ENCODE measurements at places on chromosomes 1 and 21.

DNA sequence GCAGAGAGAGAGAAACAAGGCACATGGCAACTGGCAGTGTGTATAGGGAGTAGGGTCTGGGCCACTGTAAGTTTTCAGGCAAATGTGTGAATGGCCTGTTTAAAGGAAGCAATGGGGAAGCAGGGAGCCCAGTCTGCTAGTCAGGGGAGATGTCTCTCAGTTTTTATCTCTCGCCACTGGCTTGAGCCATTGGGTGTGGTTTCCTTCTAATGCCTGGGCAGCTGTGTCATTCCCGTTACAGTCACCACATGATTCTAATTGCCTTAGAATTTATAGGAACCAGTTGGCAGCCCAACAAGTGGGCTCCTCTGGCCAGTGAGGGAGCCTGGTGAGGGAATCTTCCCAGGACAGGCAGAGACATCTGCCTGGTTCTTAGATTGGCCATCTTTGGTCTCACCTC is 182.4 kb downstream of the DISC1 start:
- DNase-seq = peak; percentile 92

DNA sequence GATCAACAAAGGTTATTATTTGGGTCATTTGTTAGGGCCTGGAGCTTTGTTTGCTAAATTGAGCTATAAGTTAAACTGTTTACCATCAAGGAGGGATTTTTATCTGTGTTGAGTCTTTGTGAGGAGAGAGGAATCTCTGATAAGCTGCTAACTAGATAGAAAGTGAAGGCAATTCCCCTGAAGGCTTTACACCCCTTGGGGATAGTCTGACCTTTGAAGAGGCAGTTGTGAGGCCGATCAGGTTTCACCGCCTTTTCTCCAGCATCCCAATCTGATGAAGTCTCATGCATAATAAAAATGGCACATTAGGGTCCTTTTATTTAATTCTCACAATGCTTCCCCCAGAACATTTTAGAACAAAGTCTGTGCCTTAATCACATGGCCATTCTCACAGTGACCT is 21.8 kb downstream of the C1orf21 start:
- DNase-seq = no peak

DNA sequence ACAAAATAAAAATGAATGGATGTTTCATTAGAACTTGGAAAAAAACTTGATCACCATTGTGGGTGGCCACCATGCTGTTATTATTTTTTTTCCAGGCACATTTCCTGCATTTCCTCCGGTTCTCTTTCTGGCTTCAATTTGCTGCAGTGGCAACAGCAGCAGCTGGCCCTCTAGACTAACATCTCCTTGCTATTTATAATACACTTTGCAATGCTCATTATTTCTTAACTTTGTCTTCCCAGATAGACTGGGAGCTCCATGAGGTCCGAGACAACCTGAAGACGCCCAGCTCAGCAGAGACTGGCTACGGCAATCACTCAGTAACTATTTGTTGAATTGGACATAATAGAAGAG is 53.4 kb upstream of the ATP5PO start:
- no peak for DNase-seq

GRCh38 chr1:73813716-73814115 is 384.3 kb downstream of the LRRIQ3 start:
- no peak for DNase-seq

GRCh38 chr1:99727575-99728185 is 38.8 kb downstream of the FRRS1 start:
- no peak for DNase-seq

- no peak for DNase-seq
Measured at GRCh38 chr1:67969446-67969845, 81.0 kb downstream of the DIRAS3 start.

DNA sequence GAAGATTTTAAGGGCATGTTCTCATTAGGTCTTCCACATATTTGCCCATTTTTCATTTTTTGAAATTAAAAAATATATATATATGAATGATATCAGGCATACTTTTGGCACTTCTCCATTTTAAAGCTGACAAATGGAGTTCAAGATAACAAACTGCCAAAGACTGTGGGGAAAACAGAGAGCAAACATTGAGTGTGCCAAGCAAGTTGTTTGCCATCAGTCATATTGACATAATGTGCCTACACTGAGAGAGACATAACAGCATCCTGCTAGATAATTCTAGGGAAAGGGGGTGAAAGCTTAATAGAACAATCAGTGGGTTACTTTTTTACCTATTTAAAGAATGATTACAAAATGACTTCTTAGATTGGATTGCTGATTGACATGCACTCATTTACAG is 529.4 kb upstream of the CXADR start:
- DNase-seq = peak; percentile 22

- no peak for DNase-seq
Measured at GRCh38 chr1:58390091-58390490, 156.4 kb downstream of the OMA1 start.

GRCh38 chr1:209839875-209840546 is 12.2 kb downstream of the UTP25 start:
- no peak for DNase-seq

DNA sequence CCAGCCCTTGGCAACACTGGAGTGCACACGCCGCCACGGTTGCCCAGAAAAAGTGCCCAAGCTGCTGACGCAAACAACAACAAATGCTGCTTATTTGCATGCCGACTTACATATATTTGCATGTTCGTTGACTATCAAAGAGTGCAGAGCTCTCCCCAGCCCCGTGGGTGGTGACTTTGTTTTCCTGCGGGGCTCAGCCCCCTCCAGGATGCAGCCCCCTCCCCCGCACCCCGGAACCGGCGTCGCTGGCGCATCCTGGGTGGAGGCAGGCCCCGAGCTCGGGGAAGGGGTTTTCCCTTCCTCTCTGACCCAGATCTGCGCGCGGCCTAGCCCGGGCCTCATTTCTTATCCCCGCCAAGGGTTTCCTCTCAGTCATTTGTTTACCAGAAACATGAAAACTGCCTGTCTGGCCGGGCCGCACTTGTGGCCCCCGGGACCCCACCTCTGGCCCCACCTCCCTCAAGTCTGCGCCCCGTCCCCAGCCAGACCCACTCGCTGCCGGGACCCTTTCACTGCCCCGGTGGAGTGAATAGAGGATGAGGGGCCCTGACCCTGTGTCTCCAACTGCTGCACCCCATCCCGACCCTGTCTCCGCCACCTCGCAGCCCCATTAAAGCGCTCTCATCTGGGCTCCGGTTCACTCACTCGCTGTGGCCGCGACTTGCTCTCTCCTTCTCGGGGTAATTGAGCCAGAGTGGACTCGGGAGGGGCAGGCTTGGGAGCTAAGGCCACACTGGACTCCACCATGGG is 5.5 kb downstream of the TNFRSF25 start:
- no peak for DNase-seq

- DNase-seq = no peak
Measured at GRCh38 chr21:33767236-33767635, 124.9 kb downstream of the ITSN1 start.

DNA sequence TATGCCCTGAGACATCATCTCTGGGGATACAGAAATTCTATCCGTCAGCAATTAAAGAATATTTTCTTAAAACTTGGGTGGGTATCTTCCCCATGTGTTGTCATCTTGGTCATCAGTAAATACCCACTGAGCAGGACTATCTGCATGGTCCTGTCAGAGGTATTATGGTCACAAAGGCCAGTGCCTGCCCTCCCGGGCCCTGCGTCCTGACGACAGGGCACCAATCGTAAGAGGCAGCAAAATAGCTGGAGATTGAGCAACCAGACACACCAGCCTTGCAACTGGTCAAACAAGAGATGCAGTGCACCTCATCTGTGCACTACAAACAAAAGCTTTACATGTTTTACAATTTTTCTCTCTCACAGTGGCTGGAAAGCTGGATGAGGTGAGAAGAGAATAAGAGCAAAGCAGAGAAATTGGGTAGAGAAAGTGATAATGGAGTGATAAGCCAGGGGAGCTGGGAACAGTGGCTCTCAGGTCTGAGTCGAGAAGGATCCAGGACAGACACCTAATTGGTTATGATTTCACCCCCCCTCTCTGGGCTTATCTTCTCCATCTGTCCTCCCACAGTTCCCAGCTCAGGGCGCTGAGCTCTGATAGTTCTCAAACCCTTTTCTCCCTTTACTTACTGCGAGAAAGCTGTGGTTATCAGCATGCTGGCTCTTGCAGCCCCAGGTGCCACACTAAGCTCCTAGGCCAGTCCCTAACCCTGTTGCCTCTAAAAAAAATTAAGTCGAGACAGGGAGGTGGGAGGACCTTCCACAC is 8.8 kb upstream of the SRP9 start:
- no peak for DNase-seq

GRCh38 chr1:186740324-186740723 is 60.1 kb upstream of the PTGS2 start:
- DNase-seq = no peak

GRCh38 chr1:193741228-193741627 is 554.8 kb upstream of the B3GALT2 start:
- DNase-seq = no peak

DNA sequence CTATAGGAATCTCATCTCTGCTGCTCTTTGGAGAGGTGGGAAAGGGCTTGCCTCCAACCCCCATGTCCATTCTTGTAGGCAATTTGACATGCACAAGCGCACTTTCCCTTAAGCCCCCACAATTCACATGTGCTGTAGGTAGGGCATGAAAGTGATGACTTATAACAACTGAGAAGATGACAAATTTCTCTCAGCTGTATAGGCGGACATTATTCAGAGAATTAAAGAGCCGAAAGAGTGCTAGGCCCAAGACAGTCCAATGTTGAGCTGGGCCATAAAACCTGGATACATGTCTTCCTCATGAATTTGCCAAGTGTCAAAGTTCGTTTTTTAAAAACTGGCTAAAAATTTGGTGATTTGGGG is 106.3 kb upstream of the LYPLAL1 start:
- no peak for DNase-seq

DNA sequence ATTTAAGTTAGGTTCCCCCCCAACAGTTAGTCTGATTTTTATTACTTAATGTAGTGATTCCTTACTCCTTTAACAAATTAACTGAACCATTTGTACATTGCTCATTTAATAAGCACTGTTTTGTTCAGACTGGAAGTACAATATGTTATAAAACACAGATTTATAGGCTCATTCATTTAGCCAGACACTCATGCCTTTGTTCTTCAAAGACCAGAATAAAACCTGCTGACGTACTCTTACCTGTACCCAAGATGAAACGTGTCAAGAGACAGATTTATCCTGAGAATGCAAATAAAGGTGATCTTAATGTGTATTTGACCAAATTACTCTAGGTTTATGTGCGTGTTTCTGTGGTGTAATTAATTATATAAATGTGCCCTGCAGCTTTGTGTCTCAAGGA is 92.8 kb downstream of the INTS7 start:
- no peak for DNase-seq

DNA sequence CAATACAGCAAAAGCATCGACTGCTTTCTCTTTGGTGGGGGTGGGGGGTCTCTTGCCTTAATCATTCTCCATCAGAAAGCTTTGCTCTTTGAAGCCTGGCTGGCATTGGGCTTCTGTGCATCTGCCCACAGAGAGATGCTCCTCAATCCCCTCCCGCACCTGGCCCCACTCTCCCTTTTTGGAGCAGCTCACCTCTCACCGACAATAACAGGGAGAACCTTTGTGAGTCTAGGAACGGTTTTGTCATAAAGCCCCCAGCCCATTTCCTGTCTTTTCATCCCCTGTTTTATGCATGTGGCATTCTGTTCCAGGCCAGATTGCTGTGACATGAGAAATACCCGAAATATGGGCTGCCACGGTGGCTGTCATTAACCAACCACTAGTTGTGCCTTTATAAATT is 469.0 kb upstream of the VAMP3 start:
- DNase-seq = no peak

GRCh38 chr1:22262583-22262982 is 119.7 kb upstream of the WNT4 start:
- peak; percentile 11 for DNase-seq

GRCh38 chr1:180802813-180803212 is 109.9 kb upstream of the KIAA1614 start:
- DNase-seq = no peak

DNA sequence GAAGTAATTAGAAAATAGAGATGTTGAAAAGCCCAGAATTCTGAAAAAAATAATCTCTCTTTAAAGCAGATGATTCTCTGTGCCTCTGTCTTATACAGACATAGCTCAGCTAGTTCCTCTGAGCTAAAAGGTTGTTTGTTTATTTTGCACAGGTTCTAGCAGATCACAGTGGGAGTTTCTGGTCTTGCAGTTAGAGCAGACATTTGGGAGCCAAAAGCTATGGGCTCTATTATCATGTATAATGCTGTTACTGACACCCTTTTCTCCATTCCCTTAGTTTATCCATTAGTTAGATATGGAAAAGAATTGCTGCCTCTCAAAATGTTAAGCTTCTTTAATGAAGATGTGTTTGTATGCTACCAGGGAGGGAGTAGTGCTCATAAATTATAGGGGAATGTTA is 20.5 kb upstream of the CD55 start:
- no peak for DNase-seq

DNA sequence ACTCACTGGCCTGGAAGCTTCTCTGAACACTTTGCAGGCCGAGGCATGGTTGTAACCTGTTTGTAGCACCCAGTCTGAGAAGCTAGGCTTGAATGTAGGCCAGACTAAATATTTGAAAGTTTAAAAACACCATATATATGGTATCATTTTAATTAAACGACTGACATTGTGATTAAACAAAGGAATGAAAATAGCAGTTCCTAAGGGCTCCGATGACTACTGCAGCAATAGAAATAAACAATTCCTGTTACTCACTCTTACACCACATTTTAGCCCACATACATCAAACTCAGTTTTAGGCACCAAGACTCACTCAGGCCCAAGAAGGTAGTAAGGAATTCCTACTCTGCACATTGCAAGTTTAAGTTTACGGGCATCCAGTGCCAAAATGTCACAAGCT is 281.2 kb downstream of the AKT3 start:
- no peak for DNase-seq

GRCh38 chr1:248871837-248872401 is 13.0 kb upstream of the ZNF692 start:
- no peak for DNase-seq

- no peak for DNase-seq
Measured at GRCh38 chr1:155092641-155093040, 14.0 kb downstream of the EFNA3 start.

DNA sequence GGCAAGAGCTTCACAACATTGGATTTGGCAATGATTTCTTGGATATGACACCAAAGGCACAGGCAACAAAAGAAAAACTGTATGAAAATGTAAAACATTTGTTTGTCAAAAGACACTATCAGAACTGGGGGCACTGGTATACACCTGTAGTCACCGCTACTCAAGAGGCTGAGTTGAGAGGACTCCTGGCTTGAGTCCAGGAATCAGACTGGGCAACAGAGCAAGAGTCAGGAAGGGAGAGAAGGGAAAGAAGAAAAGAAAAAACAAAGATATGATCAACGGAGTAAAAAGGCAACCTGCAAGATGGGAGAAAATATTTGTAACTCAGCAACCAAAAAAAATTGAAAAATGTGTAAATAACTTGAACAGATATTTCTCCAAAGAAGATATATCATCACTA is 6.0 kb upstream of the TUT4 start:
- no peak for DNase-seq

All from hematopoietic multipotent progenitor cell treated with erythropoietin and hydrocortisone succinate and interleukin-3 and kit ligand, for 4 days (in vitro differentiated cells).